ENCODE measurements at places on chromosomes 11 and 22.

DNA sequence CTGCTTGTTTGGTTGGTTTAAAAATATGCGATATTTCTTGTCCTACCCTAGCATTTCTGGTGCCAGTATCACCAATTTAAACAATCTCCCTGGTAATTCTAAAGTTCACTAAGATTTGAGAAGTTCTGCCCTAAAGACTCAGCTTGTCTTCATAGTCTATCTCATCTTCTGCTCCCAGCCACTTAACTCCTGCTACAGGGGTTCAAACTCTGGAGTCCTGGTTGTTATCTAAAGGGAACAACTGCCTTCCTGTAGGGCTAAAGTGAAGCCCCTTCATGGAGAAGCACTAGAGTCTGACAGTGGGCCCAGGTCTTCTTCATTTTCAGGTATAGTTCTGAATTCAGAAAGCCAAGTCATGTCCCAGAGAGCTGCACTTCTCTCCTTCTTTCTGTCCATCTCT, 73.2 kb downstream of the CTNND1 start:
- DNase-seq: no peak

DNA sequence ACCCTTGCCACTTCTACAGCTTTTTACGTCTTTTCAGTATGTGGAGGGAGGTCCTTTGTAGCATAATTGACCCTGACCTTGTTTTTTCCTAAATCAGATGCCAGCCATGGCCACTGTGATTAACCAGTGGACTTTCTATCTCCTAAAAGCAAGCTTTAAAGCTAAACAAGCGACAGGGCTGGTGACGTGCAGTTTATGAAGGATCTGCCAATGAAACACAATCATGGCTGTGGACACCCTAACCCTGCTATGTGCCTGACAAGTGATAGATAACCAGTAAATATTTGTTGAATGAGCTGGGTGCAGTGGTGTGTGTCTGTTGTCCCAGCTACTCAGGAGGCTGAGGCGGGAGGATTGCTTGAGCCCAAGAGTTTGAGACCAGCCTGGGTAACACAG, 64.2 kb downstream of the LIF start:
- DNase-seq: no peak

- no peak for DNase-seq
Observed at GRCh38 chr11:72863916-72864315, 49.7 kb downstream of the ATG16L2 start.

GRCh38 chr22:36048911-36049677, 20.5 kb upstream of the RBFOX2 start:
- no peak for DNase-seq

GRCh38 chr11:109911488-109911887, 181.7 kb upstream of the ZC3H12C start:
- no peak for DNase-seq

DNA sequence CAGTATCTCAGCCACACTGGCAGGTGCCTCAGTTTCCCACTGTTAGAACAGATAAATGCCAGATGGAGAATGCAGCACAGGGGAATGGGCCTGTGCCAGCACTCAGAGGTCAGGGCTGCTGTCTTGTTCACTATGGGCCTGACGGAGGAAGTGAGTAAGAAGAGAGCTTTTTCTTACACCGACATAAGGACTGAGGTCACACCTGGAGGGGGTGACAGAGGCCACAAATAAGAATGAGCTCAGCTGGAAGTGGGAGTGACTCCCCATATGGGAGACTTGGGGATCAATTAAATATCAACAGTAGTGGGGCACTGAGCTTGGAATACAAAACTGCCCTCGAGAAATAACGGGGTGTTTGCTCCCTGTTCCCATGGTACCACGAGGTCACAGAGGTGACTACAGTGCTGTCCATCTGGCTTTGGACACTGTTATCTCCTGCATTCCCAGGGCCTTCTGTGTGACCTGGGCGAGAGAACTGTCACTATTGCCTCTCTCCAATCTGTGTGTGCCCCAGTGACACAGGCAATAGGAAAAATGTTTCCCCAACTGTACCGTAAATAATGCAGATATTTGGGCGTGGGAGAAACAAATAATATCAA, 94.1 kb upstream of the NNMT start:
- DNase-seq: no peak

GRCh38 chr22:45007391-45008185, 2.2 kb downstream of the PHF21B start:
- no peak for DNase-seq

GRCh38 chr22:19176175-19176643, 2.3 kb downstream of the SLC25A1 start:
- DNase-seq: no peak

DNA sequence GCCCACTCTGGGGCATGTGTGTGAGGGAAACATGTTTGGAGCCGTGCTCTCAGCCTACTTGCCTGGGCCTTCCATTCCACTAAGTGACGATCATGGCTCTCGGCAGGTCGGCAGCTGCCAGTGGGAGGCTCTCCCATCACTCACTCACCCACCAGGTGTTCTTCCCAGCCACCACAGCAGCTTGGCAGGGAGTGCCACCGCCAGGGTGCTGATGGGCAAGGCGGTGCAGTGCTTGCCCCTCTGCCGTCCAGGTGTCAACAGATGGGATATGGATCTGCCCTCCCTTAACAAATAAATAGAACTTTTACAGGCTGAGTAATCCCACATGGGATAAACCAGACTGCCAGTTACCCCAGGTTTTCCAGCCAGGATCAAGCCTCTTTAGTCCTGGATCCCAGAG, 205.5 kb upstream of the TMEM45B start:
- DNase-seq: no peak

GRCh38 chr11:70155386-70155785, 47.7 kb upstream of the FADD start:
- no peak for DNase-seq

DNA sequence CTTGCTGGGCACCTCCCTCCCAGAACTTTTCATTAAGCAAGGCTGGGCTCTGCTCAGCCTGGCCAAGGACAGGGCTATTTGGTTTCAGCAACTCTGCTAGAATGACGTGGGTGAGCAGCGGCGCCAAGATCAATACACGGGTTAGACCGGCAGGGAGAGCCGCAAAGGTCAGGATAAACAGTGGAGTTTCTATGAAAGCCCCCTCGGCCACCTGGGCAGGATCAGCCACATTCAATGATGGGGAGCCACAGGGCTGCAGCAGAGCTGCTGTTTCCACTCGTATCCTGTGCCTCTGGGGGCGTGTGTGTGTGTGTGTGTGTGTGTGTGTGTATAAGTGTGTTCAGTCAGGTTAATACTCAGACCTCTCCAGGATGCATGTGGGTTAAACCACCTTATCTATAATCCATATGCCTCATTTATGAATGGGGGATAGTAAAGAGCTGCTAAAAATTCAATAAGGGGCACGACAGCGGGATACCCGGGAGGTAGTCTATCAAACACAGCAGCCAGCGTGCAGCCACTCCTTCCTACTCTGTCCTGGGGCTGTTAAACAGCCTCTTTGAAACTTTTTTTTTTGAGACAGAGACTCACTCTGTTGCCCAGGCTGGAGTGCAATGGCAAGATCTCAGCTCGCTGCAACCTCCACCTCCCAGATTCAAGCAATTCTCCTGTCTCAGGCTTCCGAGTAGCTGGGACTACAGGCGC, 34.8 kb downstream of the MYH9 start:
- DNase-seq: no peak

- no peak for DNase-seq
Observed at GRCh38 chr11:114447444-114447843, 8.2 kb downstream of the REXO2 start.

GRCh38 chr22:24465566-24465965, 29.6 kb upstream of the UPB1 start:
- no peak for DNase-seq

- no peak for DNase-seq
Observed at GRCh38 chr22:48395201-48395600, 1432.5 kb downstream of the BRD1 start.

- no peak for DNase-seq
Observed at GRCh38 chr11:125084761-125085231, 21.7 kb downstream of the SLC37A2 start.

- no peak for DNase-seq
Observed at GRCh38 chr22:28896611-28897010, 13.2 kb downstream of the ZNRF3 start.

DNA sequence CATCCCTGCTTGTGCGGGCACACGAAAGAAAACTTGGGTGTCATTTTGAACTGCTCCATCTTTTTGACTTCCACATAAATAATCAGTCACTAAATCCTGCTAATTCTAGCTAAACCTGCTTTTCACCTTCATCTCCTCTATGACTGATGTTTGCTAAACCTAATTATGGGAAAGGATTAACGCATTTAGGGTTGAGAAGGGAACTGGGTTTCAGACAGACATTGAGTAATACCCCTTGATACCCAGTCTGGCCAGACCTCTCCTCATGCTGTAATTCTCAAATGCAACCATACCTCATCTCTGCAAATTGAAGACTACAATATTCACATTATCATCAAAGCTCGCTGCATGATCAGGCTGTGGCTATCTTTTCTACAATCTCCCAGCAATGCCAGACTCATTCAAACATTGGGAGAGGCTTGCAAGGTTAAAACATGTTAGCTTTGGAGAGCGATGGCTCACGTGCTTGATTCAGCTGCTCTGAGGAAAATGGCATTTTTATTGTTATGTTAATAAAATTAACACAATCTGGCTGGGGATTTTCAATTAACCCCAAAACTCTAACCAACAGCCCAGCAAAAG, 2.4 kb downstream of the HPS4 start:
- no peak for DNase-seq

DNA sequence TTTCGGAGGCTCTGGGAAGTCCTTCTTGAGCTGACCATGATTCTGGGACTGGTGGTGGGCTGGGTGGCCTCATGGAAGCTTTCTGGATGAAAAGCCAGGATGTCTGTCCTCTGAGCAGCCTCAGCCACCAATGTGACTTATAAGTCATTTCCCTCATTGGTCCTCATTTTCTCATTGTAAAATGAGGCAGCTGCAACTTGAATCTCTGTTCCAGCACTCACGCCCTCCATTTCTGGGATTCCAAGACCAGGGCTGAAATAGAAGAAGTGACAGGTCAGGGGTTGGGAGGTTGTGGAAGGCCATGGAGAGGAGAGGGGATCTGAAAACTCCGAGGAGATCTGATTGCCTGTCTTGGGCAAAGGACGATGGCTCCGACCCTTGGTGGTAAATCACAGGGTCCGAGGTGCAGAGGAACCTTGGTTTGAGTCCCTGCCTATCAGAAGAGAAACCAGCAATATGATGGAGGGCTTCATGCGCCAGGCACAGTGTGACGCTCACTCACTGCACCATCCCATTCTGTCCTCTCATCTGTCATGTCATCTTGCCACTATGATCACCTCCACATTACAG, 38.3 kb downstream of the TSPAN18 start:
- no peak for DNase-seq

- DNase-seq: no peak
Observed at GRCh38 chr22:43407591-43407990, 4.2 kb upstream of the MPPED1 start.

- no peak for DNase-seq
Observed at GRCh38 chr11:113992459-113993110, 17.7 kb downstream of the HTR3A start.

GRCh38 chr11:121249039-121249663, 43.4 kb upstream of the SC5D start:
- DNase-seq: no peak

- DNase-seq: no peak
Observed at GRCh38 chr11:10109806-10110205, 184.2 kb downstream of the SBF2 start.

DNA sequence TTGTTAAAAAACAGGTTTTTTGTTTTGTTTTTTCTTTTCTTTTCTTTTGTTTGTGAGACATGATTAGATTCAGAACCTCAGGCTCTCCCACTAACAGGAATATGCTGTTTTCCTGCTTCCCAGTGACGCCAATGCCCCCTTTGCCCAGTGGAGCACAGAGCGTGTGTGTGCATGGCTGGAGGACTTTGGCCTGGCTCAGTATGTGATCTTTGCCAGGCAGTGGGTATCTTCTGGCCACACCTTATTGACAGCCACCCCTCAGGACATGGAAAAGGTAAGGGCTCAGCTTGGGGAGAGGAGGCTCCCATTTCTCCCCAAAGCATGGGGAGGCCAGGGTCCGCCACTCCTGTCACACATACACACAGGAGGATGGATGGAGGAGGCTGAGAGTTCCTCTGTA, 25.0 kb downstream of the CYB5R2 start:
- DNase-seq: no peak
